KG1 (cell line): ENCODE measurements at places on chromosomes 5 and 9.

- DNase-seq, result no peak
Measured at GRCh38 chr9:119004618-119004990, 364.6 kb downstream of the BRINP1 start.

DNA sequence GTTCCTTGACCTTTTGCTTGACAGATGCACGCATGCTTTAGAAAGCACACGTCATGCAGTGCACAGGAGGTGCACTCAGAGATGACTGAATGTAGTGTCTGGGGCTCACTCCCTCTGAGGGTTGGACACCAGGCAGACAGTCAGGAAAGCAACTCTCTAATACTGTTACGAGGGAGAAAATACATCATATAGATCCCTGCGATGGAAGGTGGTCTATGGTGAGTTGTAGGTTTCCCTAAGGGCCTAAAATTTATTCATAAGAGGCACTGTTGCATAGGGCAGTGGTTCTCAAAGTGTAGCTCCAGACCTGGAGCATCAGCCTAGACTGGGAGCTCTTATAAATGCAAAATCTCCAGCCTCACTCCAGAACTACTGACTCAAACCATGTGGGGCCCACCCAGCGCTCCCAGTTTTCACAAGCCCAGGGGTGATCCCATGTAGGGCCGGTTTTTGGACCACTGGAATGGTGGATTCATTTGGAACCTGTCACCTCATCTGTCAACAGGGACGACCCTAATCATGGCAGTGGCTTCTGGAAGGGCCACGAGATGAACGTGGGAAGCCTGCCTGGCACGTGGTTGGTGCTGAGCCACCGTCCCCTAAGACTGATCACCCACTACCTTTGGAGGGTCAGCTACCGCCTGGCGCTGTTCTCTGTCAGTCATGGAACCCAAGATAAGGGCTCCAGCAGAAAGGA lies 16.8 kb upstream of the PHF19 start:
- no peak for DNase-seq

DNA sequence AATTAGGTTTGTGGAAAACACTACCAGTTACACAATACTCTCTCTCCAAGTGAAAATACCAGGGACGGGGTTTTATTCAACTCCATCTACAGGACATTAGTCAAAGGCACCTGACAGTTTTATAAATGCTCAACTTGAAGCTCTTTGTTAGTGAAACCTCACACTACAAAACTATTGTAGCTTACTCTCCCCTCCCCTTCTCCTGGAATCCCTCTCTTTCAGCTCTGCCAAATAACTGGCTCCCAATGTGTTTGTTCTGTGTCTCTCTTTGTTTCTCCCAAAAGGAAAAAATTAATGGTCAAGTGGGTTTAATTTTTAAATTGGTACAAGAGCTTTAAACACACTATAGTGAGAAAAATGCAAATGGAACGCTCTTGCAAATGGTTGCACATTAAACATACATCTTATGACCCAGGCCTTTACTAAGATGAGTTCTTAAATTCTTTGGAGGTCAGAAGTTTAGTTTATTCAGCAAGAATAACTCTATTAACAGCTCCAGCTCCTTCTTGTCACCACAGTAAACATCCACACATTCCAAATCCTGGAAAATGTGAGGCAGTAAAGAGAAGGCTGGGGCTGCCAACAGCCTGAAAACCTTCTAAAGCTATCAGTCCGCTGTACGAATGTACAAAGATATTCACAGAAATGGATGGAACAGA lies 48.4 kb downstream of the ZNF608 start:
- DNase-seq, result no peak

- DNase-seq, result no peak
Measured at GRCh38 chr5:135810188-135810943, 24.1 kb upstream of the SLC25A48 start.

- DNase-seq, result no peak
Measured at GRCh38 chr9:113521693-113522255, 58.2 kb downstream of the RGS3 start.

DNA sequence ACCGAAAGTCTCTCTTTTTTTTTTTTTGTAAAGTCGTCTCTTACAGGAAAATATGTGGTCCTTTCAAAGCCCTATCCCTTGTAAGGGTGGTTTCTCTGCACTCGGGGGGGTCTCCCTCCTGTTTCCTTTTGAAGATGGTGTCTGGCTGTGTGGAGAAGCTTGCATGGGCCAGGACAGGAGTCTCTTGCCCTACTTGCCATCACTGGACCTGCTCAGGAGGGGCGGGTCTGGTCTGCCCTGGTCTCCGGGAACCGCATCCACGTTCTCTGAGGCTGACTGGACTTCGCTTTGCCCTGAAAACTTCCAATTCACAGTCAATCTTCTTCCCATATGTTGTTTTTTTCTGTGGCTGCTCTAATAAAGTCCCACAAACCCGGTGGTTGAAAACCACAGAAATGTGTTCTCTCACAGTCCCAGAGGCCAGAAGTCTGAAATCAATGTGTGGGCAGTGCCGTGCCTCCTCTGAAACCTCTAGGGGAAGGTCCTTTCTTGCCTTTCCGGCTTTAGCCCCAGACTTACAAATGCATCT lies 92.9 kb upstream of the IER5L start:
- no peak for DNase-seq

- no peak for DNase-seq
Measured at GRCh38 chr5:133294380-133294779, 242.6 kb downstream of the HSPA4 start.

- DNase-seq, result no peak
Measured at GRCh38 chr5:106269252-106269843, 1401.4 kb downstream of the EFNA5 start.

DNA sequence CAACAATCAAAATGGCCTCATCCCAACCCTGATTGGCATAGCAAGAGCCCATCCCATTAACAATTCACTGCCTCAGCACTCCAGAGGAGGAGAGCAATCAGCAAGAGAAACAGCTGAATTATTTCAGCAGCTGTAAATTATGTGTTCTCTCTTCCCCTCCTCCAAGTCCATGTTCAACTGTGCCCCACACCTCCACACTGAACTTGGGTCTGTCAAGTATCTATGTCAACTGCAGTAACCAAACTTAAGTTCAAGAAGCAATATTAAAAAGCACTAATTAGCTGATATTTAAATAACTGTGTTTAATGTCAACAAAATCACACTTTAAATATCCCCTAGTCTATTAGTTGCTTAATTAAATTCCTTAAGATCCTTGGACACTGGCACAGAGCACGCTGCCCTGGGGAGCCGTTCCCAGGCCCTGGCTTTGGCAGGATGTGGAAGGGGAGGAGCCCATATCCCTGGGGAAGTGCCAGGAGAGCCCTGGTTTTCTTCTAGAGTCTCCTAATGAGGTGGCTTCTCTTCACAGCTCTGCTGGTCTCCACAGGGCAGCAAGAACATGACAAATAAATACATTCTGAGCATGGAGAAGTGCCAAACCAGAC lies 50.6 kb downstream of the SIL1 start:
- DNase-seq, result no peak

DNA sequence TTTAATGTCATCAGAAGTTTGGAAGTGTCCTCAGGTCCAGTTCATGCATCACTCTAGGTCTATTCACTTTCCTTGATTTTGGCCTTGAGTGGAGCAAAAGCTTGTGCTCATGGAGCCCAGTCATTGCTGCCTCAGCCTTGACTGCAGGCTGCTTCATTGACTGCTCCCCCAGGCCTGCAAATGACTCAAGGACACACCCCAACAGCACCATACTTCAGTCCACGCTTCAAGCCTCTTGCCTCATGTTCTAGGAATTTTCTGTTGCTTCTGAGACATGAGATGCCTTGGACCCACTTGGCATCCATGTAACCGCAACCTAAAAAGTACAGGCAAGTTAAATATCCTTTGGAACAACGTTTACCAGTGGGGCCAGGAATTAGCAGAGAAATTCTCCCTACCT lies 193.7 kb downstream of the PIK3R1 start:
- no peak for DNase-seq

DNA sequence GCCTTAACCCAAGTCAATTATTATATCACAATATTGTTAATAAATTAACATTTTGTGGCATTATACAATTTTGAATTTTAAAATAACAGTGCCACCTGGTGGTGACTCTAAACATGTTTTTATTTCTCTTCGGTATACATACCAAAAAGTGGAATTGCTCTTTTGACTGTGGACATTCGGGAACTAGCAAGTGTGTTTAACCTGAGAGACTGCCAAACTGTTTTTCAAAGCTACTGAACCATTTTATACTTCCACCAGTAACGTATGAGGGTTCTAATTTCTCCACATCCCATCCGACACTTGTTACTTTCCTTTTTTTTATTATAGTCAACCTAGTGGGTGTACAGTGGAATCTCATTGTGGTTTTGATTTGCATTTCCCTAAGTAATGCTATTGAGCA lies 18.3 kb upstream of the HSDL2 start:
- DNase-seq, result no peak

GRCh38 chr5:139378101-139378825 lies 4.8 kb downstream of the SLC23A1 start:
- no peak for DNase-seq

DNA sequence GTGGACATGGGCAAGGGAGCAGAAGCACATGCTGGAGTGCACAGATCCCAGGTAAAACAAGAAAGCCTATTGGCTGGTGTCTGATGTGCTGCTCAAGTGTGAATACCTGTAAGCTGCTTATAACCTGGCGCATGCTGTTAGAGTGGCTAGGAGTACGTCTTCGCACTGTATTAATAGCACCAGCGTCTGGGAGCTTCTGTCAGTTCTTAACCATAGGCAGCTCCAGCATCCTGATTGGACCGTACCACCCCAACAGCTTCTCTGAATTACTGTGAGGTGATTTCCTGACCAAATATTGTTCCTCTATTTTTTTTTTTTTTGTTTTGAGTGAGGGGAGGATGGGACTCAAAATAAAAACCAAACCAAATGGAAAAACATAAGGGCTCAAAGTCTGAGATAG lies 987.6 kb downstream of the PTPRD start:
- no peak for DNase-seq

DNA sequence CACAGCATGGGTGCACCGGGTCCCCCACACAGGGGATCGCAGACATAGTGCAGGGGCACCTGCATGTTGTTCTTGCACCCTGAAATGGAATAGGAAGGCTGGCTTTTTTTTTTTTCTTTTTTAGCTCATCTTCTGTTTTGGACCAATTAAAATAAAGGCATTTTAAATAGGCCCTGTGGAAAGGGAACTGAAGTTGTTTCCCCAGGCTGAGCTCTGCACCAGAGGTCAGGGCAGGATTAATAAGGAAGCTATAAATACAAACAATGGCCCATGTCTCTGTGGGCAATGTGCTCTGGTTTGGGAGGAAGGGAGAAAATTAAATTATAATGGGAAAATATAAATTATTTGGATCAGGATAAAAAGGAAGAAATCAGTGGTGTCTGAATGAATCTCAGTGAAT lies 21.2 kb upstream of the KCNMB1 start:
- DNase-seq, result no peak

DNA sequence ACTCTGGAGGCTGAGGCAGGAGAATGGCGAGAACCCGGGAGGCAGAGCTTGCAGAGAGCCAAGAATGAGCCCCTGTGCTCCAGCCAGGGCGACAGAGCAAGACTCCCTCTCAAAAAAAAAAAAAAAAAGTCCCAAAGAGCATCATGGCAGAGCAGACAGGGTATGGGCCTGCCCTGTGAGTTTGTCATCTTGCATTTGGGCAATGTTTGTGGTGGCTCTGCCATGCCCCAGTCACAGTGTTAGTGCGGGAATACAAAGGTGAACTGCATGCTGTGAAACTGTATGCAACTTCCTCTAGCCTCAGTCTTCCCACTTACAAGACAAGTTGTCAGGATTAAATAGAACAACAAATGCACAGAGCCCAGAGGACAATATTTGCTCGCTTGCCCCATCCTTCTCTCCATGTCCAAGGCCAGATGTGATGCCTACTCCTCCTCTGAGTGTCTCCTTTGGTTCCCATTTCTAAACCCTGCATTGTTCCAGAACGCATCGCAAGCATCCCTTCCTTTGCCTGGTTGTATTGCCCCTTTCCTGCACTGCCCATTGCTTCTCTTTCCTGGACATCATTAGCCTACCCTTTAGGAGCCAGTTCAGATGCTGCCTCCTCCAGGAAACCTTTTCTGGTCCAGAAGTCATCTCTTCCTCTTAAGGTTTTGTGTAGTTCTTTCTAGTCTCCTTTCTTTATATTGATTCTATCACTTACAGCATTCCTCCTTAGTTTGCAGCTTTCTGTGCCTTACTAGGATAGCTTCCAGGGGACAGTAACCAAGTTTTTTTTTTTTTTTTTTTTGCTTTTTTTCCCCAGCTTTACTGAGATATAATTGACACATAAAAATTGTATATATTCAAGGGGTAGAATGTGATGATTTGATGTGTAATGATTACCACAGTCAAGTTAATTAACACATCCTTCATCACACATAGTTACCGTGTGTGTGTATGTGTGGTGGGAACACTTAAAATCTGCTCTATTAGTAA lies 69.0 kb upstream of the TNFAIP8 start:
- no peak for DNase-seq

DNA sequence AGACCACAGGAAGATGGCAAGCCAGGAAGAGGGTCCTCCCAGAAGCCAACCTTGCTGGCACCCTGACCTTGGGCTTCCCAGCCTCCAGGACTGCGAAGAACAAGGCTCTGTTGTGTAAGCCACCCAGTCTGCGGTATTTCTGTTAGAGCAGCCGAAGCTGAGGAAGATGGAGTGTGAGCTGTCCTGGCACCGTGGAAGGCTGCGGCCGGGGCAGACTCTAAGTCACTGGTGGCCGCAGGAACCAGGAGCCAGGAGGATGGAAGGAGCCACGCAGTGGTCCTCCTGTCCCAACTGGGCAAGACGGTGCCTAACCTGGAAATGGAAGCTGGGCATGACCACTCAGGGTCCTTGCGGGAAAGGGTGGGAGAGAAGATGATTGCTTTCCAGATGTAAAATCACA lies 89.1 kb downstream of the ZNF354C start:
- no peak for DNase-seq

DNA sequence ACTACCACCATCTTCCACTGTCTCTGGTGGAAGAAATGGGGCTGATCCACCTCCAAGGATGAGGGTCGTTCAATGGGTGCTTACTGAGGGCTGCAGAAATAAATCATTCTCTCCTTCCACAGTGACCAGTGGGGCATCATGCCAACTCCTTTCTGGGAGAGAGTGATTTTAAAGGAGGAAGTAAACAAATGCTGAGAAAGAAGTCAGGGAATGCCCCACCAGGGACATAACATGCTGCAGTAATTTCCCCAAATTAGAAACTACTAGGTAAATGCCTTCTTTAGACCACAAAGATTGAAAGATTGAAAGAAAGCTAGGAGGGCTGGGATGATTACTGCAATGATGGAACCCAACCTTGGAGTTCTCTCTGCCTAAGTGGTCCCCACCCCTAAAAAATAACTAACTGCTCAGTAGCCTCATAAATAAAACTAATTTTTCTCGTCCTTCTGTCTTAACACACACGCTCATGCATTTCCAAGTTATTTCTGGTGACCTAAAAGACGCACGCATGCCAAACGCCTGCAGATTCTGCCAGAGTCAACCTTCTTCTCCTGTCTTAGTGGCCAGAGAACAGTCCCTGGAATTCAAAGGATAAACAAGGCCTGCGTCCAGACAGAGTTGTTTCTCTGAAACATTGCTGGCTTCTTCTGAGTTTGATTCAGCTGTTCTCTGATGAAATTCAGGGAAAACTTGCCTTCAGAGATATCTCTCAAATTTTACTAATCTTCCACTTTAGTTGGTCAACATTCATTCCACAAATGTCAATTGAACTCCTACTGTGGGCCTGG lies 250.0 kb downstream of the NR3C1 start:
- no peak for DNase-seq
